ENCODE measurements at places on chromosomes 13 and 19. TPM values are rescaled to one million over a fixed set of nuclear protein-coding genes. Genes with fewer than 3 reads are reported as not detected.
A peak's percentile ranks its signal among the peaks of the same experiment; 100 is the strongest.

GRCh38 chr19:45376045-45376724, 5.8 kb upstream of the ERCC2 start:
- peak; percentile 81 for DNase-seq

The SMIM44 gene
- not detected for polyA plus RNA-seq

DNA sequence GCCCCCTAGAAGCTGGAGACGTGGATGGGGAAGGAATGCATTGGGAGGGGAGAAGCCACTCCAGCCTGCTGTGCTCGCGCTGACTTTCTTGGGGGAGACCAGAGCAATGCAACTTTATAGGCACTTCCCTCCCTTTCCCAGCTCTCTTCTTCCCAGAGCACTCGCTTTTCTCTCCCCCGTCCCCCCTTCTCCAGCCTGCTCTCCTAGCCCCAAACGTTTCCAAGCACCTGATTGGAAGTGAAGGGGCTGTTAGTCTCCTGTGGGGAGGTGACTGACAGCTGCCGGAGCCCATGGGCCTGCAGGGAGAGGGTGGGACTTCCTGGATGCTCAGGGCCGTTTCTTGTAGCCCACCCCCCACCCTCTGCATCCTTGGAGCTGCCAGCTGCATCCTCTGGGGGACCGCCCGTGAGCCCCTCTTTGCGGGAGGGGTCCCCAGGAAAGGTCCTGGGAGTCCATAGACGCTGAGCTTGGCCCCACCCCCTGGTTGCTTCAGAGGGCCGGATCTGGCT, 2.5 kb downstream of the HDGFL2 start:
- DNase-seq: peak; percentile 91

The GRIN2D gene
- 2.1 TPM for polyA plus RNA-seq

DNA sequence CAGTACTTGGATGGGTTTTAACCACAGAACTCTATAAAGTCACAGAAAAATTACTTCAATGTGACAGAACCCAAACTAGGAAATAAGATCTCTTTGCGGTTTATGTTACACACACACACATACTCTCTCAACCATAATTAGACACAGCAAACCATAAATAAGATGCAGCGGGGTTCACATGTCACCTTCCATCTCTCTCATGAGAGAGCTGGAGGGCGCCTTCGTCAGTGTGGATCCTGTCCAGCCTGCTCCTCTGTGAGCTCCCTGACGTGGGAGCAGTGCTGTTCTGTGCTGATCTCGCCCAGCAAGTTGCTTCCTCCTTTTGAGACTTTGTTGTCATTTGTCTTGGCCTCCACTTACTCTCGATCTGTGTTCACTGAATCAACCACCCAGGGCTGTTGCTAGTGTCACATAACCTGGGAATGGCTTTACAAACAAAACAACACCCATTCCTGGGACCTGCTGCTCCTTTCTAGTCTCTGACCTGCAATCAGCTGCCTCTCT, 204.9 kb upstream of the KL start:
- DNase-seq: peak; percentile 43

DNA sequence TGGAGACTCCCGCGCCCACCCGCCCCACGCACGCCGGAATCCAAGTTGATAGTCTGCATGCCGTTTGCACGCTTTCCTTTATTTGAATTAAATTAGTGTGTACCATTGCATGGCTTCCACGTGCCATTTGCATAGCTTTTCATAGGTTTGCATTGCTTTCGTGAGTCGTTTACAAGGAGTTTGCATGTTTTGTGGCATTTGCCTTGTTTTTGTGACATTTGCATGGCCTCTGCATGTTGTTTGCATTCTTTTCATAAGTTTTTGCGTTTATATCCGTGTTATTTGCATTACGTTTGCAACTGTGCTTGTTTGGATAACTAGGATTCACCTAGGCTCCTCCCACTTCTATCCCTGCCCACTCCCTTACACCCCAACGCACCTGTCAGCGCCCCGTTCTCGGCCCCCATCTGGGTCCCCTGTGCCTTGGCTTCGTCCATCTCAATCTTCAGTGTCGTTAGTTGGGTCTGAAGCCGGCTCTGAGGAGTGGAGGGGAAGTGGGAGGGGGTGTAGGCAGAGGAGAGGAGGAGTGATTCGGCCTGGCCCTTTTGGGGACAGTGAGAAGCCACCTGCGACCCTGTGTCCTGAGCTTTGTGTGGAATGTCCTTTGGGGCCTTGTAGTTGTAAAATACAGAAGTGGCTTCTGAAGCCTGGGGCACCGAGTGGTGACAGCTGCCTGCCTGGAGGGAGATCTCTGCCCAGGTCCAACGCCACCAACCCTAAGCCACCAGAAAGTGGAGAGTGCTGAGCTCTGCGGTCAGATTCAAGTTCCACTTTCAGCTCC, 2.4 kb downstream of the CCDC194 start:
- DNase-seq: no peak

GRCh38 chr19:39424934-39425333, 10.8 kb downstream of the RPS16 start:
- no peak for DNase-seq

DNA sequence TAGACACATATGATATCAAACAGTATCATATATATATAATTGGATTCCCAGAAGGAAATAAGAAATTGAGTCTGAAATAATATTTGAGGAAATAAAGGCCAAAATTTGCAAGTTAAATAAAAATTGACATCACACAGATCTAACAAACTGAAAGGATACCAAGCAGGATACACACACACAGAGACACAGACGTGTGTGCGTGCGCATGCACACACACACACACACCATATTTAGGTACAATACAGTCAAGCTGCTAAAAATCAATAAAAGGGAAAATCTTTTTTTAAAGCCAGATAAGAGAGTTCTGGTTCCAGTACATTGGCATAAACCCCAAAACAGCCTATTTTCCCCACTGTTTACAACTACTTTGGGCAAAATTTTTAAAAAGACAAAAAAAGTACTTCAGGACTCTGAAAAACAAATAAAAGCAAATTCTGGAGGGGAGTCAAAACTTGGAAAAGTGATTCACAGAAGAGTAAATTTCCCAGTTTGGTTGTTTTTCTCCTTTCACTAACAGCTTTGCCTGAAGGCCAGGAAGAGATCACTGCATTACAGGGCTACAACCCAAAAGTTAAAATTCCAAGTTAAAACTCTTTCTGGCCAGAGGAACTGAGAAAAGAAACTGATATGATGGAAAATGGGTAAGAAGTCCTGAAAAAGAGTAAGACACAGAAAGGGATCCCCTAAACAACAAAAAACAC, 16.2 kb downstream of the MYCBP2 start:
- DNase-seq: peak; percentile 71

Measured in muscle of leg (tissue), 16 donors.